RWPE2 (cell line): ENCODE measurements at places on chromosomes 12 and 14.

GRCh38 chr14:87623616-87624015, 369.4 kb downstream of the GALC start:
- DNase-seq, result no peak

GRCh38 chr12:123659996-123660727, 10.8 kb upstream of the TCTN2 start:
- no peak for DNase-seq

- DNase-seq, result no peak
Observed at GRCh38 chr12:99983456-99984258, 1.1 kb downstream of the ANKS1B start.

GRCh38 chr14:66831173-66831572, 323.2 kb downstream of the GPHN start:
- DNase-seq, result no peak

- DNase-seq, result no peak
Observed at GRCh38 chr12:109330282-109331230, 17.1 kb upstream of the MYO1H start.

DNA sequence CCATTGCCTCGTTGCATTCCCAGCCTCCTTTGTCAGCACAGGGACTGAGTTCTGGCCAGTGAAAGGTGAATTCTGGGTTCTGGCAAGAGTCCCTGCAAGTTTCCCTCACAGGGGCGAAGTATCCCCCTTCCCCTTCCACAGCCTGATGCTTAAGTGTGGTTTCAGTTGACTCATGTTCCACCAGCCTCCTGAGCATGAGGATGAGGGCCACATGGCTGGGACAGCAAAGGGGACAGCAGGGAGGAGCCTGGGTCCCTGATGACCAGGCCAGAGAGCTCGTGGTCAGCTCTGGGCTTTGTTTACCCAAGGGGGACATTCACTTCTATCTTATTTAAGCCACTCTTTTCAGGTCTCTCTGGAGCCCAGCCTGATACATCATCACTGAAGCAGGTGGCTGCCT, 36.5 kb downstream of the CACNA2D4 start:
- no peak for DNase-seq

- no peak for DNase-seq
Observed at GRCh38 chr14:56145965-56146364, 27.8 kb downstream of the PELI2 start.

DNA sequence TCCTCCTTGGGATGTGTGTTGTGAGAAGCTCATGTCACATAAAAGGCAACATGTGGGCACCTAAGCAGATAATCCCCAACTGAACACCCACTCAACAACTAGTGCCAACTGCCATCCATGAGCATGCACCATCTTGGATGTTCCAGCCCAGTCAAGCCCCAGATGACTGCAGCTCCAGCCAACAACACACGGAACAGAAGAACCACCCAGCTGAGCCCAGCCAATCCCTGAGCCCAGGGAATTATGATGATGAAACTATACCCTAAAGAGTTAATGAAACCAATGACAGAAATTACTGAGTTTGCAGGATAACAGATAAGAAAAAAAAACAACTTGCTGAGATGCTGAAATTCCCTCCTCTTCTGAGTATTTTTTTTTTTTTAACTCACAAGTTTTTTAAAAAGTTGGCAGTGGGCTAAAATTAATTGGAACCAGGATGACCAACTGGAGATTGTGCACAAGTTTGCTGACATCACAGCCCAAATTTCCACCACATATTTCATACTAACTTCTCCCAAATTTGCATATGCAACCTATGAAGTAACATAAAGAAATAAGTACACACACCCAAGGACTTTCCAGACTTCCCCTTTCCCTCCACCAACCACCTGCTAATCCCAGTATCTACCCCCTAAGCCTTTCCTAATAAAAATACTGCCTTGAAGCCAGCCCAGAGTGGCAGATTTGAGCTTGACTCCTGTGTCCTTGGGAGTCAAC, 124.5 kb downstream of the KSR2 start:
- no peak for DNase-seq

DNA sequence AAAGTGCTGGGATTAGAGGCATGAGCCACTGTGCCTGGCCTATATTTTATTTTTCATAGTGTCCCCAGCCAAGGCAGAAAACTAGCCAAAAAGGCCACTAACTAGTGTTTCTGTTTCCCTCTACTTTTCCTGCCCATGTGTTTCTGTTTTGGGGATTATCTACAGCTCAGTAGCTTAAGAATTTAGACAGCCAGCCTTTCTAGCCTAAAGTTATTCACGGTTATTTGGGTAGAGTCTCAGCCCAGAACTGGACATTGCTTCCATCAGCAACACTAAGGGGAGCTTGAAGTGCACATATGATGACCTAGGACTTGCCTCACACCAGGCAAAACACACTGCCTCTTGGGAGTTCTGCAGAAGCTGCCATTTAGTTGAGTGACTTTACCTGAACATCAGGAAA, 17.9 kb downstream of the PROX2 start:
- DNase-seq, result no peak

DNA sequence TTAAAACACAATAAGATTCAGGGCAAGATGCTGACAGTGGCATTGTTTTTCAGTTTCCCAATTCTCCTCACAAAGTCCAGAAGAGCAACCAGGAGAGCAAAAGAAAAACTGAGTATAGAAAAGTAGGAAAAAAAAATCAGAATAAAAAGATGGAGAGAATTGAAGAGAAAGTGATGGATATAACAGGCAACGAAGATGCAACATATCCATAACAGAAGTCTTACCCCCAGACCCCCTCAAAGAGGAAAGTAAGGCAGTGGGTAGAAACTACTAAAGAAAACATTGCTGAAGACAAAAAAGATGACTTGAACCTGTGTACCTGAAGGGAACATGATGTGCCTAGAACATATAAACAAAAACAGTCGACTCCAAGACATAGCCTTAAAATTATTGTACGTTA, 10.6 kb downstream of the TCL1A start:
- no peak for DNase-seq

DNA sequence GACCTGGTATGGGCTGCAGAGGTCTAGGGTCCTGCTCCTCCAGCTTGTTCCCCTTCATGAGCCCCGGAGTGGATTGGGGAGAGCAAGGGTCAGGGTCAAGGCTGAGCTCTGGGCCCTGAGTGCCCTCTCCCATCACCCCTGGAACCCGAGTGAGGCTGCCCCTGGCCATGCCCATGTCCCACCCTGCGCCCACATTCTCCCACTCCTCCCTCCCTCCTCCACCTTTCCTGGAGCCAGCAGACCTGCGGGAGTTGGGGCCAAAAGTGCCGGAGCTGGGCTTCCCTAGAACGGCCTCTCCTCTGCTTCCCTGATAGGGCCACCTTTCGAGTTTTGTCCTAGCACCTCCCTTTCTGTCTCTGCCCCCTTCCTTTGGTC, 590 bp downstream of the SCNN1A start:
- no peak for DNase-seq

DNA sequence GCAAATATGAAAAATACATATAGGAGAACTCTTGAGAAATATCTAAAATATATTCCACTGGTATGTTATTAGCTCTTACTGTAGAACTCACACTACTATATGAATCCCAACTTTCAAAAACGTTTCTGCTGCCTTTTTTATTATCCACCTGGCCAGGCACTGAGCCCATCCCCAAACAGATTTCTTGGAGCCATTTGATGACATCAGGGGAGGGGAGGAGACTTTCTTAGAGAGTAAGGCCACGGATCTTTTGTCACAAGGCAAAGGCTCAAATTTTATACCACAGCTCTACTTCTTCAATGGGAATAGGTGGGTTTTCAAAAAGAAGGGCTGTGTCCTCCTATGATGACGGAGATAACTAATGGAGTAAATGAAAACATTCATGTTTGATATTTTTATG, 83.0 kb downstream of the SLC25A21 start:
- no peak for DNase-seq

- DNase-seq, result no peak
Observed at GRCh38 chr12:123444092-123445026, 7.9 kb upstream of the RILPL2 start.

DNA sequence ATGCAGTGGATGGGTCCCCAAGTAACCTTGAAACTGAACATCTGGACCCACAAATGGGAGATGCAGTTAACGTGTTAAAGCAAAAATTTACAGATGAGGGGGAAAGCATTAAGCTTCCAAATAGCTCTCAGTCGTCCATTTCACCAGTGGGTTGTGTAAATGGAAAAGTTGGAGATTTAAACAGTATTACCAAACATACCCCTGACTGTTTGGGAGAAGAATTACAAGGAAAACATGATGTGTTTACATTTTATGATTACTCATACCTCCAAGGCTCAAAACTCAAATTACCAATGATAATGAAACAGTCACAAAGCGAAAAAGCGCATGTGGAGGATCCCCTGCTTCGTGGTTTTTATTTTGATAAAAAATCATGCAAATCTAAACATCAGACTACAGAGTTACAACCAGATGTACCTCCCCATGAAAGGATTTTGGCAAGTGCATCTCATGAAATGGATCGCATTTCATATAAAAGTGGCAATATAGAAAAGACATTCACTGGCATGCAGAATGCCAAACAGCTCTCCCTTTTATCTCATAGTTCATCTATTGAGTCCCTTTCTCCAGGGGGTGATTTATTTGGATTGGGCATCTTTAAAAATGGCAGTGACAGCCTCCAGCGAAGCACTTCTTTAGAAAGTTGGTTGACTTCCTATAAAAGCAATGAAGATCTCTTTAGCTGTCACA, 116.6 kb upstream of the NPAS3 start:
- no peak for DNase-seq

- DNase-seq, result no peak
Observed at GRCh38 chr12:69927164-69927563, 102.1 kb downstream of the MYRFL start.

DNA sequence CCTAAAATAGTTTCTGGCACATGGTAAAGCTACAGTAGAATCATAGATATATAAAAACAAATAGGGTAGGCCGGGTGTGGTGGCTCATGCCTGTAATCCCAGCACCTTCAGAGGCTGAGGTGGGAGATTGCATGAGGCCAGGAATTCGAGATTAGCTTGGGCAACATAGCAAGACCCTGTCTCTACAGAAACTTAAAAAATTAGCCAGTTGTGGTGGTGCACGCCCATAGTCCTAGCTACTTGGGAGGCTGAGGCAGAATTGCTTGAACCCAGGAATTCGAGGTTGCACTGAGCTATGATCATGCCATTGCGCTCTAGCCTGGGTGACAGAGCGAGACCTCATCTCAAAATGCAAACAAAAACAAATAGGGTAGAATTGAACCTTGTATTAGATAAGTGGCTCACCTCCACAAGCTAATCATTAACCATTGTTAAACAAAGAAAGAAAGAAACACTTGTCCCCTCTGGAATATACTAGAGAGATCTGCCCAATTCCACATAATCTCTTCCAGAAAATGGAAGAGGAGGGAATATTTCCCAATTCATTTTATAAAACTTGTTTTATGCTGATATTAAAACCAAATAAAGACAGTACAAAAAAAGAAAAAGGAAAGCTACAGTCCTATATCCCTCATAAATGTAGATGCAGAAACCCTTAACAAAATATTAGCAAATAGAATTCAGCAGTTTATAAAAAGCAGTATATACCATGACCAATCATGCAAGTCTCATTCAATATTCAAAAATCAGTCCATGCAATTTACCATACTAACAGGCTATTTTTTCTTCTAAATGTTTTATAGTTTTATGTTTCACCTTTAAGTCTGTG, 22.7 kb upstream of the DHRS2 start:
- DNase-seq, result no peak
